ENCODE measurements at places on chromosomes 13 and 19.

GRCh38 chr19:51259348-51260245, 8.7 kb downstream of the SIGLECL1 start:
- peak; percentile 28 for DNase-seq

GRCh38 chr19:57830071-57830602, at the start of gene ZNF587B:
ZNF587B (plus strand) TSS chr19:57830299; CDS start chr19:57830529, 230 bp downstream.
- peak; percentile 11 for DNase-seq

GRCh38 chr13:49569993-49570689, 15.2 kb downstream of the RCBTB1 start:
- DNase-seq = peak; percentile 72

GRCh38 chr19:2308114-2308556, at the start of gene LINGO3:
LINGO3 (minus strand) TSS chr19:2308154; CDS start chr19:2291776, 16,378 bp downstream.
- no peak for DNase-seq

All from MCF 10A (cell line).